ENCODE measurements at places on chromosomes 16 and 17.

DNA sequence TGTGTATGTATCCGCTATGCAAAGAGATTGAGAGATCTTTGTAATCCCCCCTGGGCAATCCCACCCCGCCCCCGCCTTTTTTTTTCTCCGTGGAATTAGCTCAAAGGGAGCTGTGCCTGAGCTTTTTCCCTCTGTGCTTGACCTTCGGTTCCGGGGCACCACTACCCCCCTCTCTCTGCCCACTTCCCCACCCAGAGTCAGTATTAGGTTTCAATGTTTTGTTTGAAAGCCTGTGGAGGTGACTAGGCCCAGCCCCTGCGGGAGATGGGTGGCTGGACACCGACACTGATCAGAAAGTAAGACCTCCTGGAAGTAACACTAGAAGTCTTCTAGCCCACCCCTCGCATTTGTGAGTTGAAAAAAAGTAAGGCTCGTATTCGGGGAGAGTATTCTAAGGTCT lies 7.0 kb downstream of the CBLN1 start:
- no peak for DNase-seq

GRCh38 chr17:32962320-32962711 lies 29.3 kb upstream of the SPACA3 start:
- DNase-seq: no peak

DNA sequence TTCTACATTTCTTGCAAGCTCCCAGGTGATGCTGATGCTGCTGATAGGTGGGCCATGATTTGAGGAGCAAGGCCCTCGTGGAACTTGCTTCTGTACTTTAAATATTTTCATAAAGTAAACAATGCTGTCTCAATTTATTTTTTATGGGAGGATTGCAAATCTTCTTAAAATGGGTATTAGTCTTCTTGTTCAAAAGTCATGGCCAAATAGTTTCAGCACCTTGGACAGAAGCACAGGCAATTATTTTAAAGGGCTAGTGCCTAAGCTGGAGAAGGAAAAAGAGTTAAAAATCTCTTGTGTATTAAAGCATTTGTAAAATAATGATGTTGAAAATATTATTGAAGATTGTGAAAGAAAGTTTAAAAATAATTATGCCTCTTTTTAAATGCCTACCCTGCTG lies 50.5 kb downstream of the GPR139 start:
- DNase-seq: peak; percentile 17

- peak; percentile 55 for DNase-seq
Measured at GRCh38 chr16:88442727-88443576, 10.1 kb upstream of the ZFPM1 start.

DNA sequence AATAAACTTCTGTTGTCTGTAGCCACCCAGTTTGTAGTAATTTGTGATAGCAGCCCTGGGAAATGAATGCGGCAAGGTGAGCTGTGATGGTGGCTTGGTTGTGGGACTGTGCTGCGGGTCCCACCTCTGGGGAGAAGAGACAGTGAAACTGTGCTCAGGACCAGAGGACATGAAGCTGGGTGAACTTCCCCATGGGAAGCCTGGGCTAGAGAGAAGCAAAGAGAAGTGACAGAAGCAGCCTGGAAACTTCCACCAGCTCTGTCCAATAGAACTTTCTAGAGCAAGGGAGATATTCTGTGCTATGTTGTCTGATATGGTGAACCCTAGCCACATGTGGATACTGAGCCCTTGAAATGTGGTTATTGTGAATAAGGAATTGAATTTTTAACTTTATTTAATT lies 51.5 kb upstream of the EMP2 start:
- DNase-seq: no peak

DNA sequence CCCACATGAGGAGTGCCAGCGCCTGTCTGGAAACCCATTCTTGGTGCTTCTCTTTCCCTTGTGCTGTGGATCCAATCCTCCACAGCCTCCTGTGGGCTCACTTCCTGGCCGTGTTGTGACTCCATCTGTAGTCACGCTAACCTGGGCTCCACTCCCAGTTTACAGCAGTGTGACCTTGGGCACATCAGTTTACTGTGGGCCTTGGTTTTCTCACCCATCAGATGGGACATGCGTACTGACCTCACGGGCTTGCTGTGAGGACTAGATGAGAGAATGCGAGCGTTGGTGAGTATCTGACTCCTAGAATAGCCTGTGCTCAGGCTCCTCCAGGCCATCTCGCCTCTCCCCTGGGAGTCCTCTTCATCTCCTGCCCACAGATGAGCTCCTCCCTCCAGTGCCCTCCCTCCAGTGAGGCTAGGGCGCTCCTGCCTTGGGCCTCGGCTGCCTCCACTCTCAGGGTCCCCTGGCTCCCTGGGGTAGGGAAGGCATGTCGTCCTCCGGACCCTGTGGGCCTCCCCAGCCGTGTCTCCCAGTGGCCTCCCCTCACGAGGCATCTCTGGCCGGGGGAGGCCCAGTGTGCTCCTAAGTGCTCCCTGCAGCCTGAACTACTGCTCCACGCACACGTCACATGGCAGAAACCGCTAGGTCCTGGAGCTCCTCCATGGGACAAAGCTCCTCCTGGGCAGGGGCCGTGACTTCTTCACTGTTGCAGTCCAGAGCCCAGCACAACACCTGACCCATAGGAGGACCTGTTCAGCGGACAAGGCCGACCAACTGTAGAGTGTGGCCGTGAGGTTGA lies 5.2 kb upstream of the FOXJ1 start:
- DNase-seq: peak; percentile 11

GRCh38 chr16:4323845-4324488 lies 8.1 kb downstream of the GLIS2 start:
- peak; percentile 42 for DNase-seq

- DNase-seq: peak; percentile 72
Measured at GRCh38 chr16:75273054-75273925, 21.9 kb upstream of the BCAR1 start.

GRCh38 chr16:2842340-2843000 lies 12.4 kb downstream of the ZG16B start:
- DNase-seq: no peak

GRCh38 chr16:21101631-21102420 lies 48.8 kb downstream of the DNAH3 start:
- peak; percentile 20 for DNase-seq

DNA sequence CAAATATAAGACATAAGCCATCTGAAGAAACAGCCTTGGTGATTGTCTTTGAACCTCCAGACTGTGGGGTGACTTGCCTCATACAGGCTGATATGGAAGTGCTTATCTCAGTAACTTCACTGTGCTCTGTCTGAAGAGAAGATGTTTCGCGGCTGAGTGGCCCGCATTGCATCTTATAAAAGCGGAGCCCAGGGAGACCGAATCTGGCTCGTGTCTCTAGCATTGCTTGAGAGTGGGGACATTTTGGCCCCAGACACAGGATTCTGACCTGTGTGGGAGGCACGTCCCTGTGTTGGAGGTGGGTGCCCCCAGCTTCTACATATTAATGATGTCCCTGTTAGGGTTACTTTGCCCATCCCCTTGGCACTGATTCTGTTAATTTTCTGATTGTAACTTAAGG lies 66.4 kb downstream of the METRNL start:
- DNase-seq: no peak

GRCh38 chr17:49508866-49509587 lies 13.9 kb downstream of the NGFR start:
- no peak for DNase-seq

GRCh38 chr16:56849690-56850680 lies 15.0 kb upstream of the SLC12A3 start:
- peak; percentile 38 for DNase-seq

DNA sequence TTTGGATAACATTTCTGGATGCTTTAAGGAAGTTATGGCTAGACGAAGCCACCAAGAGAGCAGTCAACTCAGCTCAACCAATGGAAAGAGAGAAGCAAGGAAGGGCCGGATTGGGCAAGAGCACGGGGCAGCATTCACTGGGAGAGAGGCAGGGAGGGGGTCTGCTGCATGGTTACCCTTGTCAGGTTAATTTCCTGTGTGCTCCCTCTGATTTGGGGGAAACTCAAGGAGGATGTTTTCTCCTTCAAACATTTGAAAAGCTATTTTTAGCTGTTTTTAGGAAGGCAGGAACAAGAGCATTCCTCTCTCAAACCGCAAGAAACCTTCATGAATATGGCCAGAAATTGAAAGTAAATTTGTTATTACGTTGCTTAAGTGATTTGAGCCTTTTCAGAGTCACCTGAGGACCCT lies 118.5 kb upstream of the ZFHX3 start:
- DNase-seq: no peak

DNA sequence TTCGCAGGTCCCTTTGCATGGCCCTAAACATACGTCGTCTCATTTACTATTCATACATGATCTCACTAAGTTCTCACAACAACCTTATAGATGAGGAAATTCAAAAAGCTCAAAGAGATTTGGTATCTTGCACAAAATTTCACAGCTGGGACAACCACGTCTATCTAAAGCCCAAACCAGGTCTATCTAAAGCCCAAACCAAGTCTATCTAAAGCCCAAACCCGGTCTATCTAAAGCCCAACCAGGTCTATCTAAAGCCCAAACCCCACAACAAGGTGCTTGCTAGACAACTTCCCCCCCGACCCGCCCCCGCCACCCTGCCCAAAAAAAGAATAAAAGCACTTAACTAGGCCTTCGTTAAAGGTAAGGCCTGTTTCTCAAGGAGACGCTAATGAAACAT lies 174.9 kb downstream of the VPS53 start:
- no peak for DNase-seq

- peak; percentile 21 for DNase-seq
Measured at GRCh38 chr17:8875957-8876356, 8.5 kb upstream of the PIK3R6 start.

DNA sequence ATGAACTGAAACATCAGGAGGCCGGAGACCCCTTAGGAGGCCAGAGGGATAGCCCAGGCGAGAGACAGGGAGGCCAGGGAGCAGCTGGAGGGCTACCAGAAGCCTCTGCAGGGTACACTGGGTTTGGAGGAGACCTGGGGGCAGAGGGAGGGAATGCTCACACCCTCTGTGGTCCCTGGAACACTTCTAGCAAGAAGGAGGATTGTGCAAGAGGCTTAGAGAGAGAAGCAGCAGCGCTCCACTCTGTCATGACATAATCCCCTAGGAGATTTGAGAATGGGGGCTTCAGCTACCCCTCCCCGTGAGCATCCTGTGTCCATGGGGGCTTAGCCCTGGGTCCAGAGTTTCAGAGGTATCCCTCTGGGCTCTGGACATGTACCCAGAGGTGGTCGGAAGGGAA lies 15.8 kb downstream of the GPR142 start:
- no peak for DNase-seq

DNA sequence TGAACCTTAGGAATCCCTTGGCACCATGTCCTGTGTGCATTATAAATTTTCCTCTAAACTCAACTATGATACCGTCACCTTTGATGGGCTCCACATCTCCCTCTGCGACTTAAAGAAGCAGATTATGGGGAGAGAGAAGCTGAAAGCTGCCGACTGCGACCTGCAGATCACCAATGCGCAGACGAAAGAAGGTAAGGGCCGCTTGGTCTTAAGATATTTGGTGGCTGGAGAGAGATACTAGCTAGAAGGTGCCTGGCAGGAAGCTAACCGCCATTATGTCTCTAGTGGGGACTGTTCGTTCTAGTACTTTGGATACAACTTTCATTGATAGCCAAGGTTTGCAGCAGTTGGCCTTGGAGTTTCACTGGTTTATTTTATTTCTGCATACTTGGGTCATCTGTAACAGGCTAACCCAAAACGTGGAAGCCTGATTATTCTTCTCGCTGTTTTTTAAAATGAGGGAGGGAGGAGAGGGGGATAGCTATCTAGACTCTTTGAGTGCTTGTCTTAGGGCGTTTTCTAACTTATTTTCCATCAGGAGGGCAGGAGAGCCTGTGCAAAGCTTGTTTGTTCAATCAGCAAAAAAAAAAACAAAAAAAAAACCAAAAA lies 1.3 kb downstream of the RBBP6 start:
- DNase-seq: peak; percentile 19

- DNase-seq: no peak
Measured at GRCh38 chr17:82657926-82658325, 9.7 kb upstream of the WDR45B start.

DNA sequence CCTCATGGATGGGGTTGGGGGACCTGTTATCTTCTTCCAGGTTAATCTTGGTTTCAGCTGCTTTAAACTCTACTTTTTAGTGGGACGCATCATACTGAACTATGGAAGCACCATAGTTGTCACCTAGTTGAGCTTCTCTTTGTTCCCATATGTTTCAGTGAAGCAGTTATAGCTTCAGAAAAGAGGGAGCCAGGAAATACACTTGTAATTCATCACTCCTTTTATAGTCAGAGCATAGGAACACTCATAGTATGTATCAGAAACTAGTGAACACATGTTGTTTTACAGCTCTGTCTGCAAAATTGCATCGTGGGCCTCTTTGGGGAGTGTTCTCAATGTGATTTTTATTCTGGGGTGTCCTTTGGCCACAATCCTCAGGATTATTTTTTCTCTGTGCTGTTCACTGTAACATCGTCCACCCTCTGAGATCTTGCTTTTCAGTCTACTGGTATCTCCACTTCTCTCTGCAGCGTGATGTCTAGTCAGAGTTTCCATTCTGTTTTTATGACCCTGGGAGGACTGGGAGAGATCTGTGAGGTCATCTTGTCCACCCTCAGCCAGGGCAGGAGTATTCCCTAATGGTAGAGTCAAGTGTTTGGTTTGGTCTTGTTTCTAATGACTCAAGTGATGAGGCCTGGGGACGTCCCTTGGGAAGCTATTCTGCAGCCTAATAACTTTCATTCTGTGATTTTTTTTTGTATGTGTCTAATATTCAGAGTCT lies 585.4 kb downstream of the WWOX start:
- no peak for DNase-seq

GRCh38 chr17:61459939-61460718 lies 7.9 kb downstream of the TBX4 start:
- no peak for DNase-seq

GRCh38 chr17:80724775-80725266 lies 180.2 kb downstream of the RPTOR start:
- peak; percentile 68 for DNase-seq

DNA sequence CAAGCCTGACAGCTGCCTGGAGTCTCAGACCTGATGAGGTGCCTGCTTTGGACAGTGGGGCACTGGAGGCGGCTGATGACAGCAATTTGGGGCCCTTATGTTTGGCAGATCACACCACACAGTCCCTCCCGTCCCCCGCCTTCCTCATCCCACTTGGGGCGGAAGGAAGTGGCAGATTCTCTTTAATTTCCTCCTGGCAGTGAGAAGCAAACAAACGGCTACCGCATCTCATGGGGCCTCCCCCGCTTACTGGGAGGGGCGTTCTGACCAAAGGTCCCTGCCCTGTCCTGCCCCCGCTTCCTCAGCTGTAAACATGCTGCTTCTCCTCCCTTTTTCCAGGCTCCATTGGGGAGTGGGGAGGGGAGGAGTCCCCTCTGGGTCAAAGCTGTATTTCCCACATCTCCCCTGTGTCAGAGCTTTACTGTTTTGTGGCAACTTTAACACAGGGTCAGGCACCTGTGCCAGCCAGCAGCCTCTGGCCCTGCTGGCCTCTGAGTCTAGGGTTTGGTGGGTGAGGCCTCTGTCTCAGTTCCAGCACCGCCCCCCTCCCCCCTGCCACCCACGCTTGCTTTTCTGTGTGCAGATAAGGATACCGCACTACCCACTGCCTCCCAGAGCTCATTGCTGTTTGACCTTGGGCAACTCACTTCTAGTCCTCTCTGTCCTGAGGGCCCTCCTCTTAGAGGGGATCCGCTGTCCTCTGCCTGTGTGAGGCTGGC lies 5.4 kb upstream of the NFATC3 start:
- DNase-seq: no peak
